ENCODE measurements at places on chromosomes 11 and 22.

- no peak for DNase-seq
Measured at GRCh38 chr11:34603129-34604001, 17.5 kb upstream of the EHF start.

- no peak for DNase-seq
Measured at GRCh38 chr22:44898236-44898635, 111.6 kb downstream of the PHF21B start.

DNA sequence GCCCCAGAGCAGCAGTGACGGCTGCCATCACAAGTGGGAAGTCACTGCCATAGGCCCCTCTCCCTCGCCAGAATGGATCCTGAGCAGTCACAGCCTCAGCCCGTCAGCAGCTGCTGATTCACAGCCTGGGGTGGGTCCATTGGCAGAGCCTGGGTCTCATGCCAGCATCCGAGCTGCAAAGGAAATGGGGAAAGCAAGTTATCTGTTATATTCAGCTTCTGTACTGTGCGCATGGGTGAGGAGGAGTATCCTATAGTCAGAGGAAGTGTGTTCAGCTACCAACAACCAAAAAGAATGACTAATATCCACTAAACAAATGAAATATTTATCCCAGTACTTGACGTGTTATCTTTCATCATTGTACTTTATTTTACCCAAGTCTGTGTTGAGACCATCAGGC lies 119.7 kb downstream of the RCN1 start:
- no peak for DNase-seq

DNA sequence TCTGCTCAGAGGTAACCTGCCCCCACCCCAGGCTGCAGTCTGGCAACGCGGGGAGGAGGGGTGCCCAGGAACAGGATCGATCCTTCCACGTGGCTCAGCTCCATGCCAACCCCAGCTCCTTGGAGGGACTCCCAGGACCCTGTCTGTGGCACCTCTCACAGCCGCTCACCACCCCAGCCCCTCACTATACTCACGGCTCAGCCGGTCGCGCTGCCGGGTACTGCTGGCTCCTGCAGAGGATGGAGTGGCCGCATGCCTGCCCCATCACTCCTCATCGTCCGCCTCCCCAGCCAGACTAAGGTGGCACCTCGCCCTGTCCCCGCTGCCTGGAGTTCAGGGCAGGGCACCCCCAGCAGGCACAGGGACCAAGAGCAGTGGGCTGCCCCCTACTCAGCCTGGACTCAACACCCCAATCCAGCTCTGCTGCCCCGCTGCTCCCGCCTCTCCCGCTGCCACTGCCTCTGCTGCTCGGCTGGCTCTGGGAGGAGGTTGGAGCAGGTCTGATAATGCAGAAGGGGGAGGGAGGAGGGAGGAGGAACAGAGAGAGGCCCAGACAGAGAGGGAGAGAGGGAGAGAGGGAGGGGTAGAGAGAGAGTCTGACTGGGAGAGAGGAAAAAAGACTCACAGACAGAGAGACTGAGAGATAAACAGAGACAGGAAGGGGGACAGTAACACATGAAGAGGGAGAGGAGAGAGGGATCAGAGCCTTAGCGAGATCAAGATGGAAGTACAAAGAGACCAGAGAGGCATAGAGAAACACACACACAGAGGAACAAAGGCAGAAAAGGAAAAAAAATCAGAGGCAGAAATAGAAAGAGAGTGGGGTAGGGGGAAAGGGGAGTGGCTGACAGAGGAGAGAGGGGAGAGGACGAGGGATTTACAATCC lies at the start of gene PDE2A:
Gene PDE2A, minus strand, starts transcription at position 480 of the 886 bp plus-strand sequence. Its CDS starts 215 bp downstream, at position 265.
- DNase-seq: no peak

DNA sequence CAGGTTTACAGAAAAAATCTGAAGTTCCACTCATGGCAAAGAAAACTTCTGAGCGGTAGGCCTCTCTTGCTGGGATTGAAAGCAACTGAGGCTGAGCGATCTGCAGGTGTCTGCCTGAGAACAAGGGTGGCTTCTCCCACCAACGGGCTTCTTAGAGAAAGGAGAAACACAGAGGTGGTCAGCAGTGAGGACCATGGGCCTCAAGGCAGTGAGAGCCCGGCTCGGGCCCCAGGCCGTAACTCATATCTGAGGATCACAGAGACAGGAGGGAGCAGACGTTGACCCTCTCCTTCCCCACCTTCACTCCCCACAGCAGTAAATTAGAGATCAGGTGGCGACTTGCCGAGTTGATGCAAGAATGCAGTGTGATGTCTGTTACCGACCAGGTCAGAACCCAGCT lies 50.9 kb upstream of the RTL6 start:
- DNase-seq: no peak

GRCh38 chr11:78426845-78427244 lies 9.2 kb upstream of the GAB2 start:
- DNase-seq: no peak

DNA sequence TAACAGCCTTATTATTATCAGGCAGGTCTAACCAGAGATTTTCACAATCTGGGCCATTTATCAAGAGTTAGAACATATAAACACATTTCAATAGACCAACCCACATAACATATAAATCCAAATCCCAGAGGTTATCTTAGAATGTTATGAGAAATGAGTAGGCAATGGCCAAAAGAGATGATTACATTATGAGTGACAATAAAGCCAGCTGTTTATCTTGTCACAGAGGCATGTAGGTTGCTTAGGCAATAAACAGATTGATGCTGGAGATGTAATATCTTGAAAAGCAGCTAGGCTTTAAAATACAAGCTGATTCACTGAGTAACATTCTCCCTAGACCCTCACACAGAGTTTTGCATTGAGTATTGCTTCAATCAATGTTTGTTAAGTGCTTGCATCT lies 148.5 kb upstream of the SESN3 start:
- no peak for DNase-seq

GRCh38 chr11:94671553-94672366 lies 96.4 kb upstream of the AMOTL1 start:
- DNase-seq: no peak

- DNase-seq: no peak
Measured at GRCh38 chr22:40498420-40499208, 128.2 kb downstream of the SGSM3 start.

DNA sequence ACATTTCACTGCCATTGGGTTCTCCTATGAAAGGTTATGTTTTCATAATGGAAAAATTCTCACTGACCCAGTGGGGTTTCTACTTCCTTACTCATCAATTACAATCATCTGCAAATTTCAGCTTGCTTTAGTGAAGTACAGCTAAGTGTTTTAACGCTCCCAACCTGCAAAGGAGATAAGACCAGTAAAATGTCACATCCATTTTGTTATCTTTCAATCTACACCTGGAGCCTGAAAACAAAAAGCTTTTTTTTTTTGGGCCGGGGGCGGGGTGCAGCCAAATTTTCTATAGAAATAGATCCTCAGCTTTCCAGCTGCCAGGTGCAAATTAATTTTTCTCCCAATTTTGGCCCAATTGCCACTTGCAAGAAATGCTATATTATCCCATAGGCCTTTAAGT lies 40.6 kb downstream of the CADM1 start:
- DNase-seq: no peak

GRCh38 chr11:60923326-60923725 lies 934 bp upstream of the TMEM132A start:
- DNase-seq: no peak

- DNase-seq: no peak
Measured at GRCh38 chr11:62054484-62055121, 69.2 kb upstream of the INCENP start.

DNA sequence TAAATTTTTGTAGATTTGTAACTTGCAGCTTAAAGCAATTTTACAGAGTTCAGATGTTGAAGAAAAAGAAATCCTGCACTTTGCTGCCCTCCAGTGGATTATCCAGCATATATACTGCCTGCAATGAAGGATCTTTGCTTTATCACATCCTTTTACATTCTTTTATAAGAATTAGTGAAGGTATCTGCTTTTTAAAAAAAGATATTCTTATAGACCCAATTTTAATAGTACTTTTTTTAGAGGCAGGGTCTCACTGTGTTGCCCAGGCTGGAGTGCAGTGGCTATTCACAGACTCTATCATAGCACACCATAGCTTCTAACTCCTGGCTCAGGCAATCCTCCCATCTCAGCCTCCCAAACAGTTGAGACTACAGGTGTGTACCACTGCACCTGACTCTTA lies 60.7 kb downstream of the TTC17 start:
- peak; percentile 29 for DNase-seq

GRCh38 chr11:119709638-119710346 lies 19.2 kb downstream of the NECTIN1 start:
- DNase-seq: no peak

- DNase-seq: no peak
Measured at GRCh38 chr11:1209371-1210057, 13.4 kb upstream of the MUC5B start.

DNA sequence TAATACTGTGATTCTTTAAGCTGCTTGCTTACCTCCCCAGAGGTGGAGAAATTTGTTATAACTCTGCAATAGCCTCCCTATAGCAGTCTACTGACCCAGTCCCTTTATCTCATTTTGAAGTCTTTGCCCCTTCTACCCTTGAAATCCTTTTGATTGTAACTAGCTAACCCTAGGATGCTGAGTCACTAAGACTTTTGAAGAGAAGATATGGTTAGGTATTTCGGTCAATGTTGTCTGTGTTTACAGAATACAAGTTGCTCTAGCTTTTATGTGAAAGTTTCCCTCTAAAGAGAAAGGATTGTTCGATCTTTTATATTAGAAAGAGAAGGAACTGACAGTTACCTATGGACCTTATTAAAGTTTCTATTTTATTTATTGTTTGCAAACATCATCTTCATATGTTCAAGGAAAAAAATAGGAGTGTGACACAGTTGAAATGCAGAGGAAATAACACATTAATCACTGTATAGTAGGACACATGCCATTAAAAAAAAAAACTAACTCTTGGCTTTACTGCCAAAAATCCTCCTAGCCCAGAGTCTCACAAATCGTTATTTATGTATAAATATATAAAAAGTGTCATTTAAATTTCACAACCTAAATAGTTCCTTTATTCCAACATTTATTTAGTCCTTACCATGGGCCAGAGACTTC lies 3.1 kb downstream of the HYLS1 start:
- DNase-seq: no peak

DNA sequence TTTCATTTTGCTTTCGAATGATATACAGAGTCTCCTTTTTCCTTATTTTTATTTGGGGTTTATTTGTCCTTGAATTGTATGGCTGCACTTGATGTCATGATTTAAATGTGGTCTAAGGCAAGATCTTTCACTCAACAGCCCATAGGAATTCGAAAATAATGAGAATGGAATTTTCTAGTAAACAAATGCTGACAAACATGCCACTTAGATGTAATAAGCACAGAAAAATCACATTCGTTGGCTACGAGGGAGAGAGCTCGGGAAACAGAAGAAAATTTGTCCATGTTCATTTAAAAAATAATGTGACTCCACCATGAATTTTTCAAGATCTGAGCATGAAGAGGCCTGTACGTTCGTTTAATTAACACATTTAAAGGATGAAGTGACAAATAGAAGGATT lies 73.0 kb downstream of the BLID start:
- no peak for DNase-seq
